ENCODE measurements at places on chromosomes 7 and 10. TPM values are rescaled to one million over a fixed set of nuclear protein-coding genes. Genes with fewer than 3 reads are reported as not detected.

PLCE1 gene
- 0.04 TPM for total RNA-seq

FKBP9 gene
- 144 TPM for total RNA-seq

- DNase-seq: no peak
These were observed 95.4 kb downstream of the GRK5 start for GRCh38 chr10:119302591-119303253.

- no peak for DNase-seq
These were observed 15.4 kb upstream of the ANKRD1 start for GRCh38 chr10:90936276-90936659.

GRCh38 chr7:45988405-45989057 is 67.5 kb upstream of the IGFBP3 start:
- DNase-seq: no peak

DNA sequence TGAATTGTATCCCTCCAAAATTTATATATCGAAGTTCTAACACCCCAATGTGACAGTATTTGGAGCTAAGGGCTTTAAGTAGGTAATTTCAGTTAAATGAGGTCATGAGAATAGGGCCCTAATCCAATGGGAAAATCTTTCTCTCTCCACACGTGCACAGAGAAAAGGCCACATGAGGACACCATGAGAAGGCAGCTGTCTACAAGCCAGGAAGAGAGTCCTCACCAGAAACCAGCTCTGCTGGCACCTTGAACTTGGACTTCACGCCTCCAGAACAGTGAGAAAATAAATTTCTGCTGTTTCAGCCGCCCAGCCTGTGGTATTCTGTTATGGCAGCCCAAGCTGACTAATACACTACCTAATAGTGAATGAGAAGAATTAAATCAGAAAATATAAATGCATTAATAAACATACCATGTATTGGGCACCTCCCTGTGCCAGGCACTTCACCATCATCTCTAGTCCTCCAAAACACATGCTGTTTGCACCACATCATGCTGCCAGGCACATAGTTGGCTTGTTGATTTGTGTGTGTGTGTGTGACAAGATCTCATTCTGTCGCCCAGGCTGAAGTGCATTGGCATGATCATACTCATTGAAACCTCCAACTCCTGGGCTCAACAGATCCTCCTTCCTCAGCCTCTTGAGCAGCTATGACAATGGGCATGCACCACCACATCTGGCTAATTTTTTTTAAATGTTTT is 9.1 kb upstream of the TOMM7 start:
- no peak for DNase-seq

DNA sequence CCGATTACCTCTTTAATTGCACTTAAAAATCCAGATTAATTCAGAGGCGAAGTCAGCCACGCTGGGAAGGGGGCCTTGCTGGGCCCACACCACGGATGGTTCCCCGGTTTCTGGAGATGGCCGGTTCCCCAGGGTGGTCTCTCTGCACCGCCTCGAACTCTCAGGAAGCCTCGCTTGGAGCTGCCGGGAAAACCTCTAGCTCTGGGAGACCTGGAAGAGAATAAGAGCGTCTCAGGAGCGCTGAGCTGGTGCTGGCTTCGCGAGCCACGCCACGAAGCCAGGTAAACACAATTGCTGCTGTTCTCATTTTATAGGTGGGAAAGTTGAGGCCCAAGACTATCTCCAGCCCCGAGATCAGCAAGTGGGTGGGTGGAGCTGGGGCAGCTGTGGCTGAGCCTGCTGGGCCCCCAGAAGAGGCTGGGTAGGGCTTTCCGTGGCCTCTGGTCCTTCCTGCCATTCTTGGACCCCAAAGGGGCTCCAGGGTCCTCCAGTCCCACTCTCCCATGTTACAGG is 110.4 kb downstream of the MICALL2 start:
- DNase-seq: no peak

DNA sequence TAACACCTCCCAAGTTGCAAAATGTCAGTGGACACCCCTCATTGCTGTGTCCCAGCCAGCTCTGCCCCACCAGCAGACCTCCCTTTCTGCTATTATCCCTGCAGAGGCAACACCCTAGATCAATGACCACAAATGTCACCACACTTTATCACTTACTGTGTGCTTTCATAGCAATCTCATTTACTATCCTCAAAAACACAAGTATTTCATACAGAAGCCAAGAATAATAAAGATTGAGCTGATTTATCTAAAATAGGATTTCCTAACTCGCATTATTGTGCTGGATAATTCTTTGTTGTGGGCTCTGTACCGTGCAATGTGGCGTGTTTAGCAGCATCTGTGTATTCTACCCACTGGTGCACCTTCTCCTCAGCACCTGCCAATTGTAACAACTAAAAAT is 13.2 kb upstream of the ABCB5 start:
- DNase-seq: no peak
